NCI-H524 treated with DMSO at 0.1 percent for 48 hours (cell line): ENCODE measurements at places on chromosomes 12 and 14.

DNA sequence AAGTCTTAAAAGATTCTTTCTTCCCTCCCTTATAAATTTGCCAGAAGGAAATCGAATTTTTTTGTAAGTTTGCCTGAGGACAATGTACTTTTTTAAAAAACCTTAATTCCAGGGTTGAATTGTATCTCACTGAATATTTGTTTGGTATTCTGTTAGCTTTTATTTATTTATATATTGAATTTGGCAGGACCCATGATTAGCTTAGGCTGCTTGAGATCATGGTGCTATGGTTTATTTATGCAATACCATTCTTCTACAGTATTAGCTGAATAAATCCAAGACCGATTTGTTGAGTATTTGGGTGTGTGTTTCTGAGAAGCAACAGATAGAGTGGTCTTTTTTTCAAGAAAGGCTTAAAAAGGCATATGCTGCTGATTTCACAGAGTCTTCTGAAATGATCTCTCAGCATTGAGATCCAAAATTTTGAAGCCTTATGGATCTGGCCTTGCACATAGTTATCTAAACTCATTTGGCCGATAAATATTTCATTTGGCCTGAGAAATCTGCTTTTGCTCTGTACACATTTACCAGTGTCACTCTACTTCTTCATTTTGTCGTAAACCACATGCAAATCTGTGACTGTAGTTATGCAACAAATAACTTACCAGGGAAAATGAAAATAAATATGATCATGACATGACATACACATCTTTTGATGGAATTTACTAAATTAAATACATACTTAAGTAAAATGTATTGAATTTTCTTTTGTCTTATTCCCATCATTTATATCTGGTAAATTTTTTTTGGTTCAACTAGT is 265.8 kb upstream of the FLRT2 start:
- no peak for DNase-seq

GRCh38 chr14:87133073-87133801 is 859.7 kb downstream of the GALC start:
- DNase-seq, result no peak

GRCh38 chr14:90858511-90858910 is 42.3 kb upstream of the TTC7B start:
- no peak for DNase-seq

DNA sequence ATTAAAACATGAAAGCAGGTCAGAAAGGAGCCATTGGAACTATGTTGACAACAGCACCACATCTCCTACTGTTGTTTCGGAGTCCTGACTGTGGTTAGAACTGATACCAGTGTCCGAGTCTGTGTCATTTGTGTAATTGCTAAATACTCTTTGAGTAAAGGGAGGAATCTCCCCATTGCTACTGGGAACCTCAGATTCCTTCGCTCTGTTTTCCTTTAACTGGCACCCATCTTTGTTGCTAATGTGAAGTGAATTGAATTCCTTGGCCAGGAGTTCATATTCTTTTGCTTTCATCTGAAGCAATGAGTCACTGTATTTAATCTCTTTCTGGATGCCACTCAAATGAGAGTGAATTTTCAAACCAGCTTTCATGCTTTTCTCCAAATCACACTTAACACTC is 31.5 kb downstream of the RASSF9 start:
- no peak for DNase-seq

- no peak for DNase-seq
These were observed 22.9 kb upstream of the BCDIN3D start for GRCh38 chr12:49865782-49866135.

GRCh38 chr14:58963873-58964597 is 224.4 kb upstream of the DAAM1 start:
- DNase-seq, result no peak

DNA sequence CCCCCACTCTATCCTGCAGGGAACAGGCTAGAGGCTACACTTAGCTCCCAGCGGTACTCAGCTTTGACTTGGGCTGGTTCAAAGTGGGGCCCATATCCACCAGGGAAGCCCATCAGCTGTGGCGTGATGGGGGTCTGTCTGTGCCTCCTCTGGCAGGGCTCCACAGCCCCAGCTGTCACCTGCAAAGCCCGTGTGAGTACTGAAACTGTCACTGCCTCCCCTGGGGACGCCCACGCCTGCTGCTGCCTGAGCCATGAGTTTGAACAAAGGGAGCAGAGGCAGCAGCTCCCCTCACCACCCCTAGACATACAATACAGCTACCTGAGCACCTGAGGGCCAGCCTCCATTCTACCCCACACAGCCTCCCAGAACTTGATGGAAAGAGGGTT is 5.0 kb downstream of the REM2 start:
- DNase-seq, result peak; percentile 88

DNA sequence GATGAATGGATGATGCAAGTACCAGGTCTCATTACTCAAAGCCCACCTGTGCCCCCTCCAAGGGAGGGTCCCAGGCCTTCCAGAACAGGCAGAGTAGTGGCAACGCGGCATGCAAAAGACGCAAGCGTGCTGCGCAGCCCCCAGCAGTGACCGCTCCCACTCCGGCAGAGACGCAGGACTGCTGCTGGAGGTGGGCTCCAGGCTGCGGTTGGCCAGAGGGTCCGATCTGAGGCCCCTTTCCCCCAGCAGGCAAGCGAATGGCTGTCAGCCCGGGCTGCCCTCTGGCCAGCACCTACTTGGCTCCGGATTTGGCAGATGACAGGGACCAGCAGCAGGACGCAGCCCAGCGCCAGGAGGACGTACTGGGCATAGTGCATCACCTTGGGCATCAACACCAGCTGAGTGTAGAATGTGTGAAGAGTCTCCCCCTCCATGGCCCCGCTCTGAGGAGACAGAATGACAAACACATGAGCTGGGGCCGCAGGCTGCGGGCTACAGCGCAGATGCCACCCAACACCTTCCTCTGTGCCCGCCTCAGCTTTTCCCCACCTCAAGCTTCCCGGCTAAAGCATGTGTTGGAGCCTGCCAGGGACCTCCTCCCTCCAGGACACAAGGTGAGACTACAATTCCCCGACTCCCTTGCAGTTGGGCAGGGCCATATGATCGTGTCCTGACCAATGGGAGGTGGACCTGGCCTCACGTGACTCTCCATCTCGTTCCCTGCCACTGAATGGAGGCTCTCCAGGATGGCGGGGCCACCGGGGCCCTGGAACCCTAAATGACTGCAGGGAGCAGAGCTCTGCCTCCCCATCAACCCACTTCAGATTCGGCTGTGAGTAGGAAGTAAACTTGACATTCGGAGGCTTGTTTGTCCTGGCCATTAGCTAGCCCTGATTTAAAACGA is 77.4 kb downstream of the SCARB1 start:
- DNase-seq, result no peak

DNA sequence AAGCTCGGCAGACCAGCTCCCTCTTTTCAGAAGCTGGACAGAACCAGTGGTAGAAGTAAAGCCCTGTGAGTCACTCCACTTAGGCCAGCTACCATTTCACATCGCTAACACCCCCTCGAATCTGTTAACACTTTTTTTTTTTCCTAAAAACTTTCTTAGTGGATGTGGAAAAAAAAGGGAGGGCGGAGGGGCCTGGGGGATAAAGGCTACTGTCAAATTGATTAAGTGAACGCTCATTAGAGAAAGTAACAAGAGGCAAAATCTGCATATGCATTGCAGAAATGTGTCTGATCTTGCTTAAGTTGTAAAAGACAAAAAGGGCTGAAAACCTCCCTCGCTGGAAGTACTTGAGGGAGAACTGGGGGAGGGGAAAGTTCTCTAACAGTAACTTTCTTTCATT is 86.6 kb upstream of the OTX2 start:
- DNase-seq, result no peak

GRCh38 chr14:96756745-96757144 is 40.4 kb upstream of the VRK1 start:
- no peak for DNase-seq

GRCh38 chr12:102043928-102044327 is 17.9 kb downstream of the WASHC3 start:
- DNase-seq, result no peak

DNA sequence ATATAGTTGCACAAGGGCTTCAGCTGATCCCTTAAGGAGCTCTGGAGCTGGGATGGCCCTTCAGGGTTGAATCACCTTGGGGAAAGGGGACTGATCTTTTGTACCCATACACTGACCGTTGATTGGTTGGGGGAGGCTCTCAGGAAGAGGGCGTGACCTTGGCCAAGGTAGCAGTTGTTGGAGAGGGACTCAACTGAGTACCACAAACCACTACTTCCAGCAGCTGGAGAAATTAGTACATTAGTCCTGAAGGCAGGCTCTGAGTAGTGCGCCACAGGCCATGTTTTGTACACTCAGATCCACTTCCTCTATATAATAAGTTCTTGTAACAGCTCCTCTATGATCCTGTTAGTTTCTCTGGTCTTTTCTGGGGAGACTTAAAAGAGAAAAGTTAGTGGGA is 317.6 kb downstream of the CCDC91 start:
- DNase-seq, result no peak

DNA sequence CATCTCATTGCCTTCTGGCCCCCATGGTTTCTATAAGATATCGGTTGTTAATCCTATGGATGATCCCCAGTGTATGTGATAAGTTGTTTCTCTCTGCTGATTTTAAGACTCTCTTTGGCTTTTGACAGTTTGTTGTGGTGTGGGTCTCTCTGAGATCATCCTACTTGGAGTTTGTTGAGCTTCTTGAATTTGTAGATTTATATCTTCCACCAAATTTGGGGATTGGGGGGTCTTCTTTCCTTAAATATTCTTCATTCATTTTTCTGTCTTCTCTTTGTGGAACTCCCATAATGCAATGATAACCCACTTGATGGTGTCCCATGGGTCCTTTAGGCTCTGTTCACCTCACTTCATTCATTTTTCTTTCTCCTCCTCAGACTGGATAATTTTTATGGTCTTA is 20.0 kb upstream of the BBS10 start:
- no peak for DNase-seq

DNA sequence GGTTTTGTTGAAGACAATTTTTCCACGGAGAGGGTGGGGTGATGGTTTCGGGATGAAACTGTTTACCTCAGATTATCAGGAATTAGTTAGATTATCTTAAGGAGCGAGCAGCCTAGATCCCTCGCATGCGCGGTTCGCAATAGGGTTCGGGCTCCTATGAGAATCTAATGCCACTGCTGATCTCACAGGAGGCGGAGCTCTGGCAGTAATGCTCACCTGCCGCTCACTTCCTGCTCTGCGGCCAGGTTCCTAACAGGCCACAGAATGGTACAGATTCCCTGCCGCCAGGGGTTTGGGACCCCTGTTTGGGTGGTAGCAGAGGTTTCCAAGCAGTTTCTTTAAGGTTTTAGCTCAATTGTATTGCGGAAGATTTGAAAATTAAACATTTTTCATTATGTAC is 439.8 kb upstream of the OR4E1 start:
- DNase-seq, result no peak

GRCh38 chr14:90733139-90733808 is 83.0 kb downstream of the TTC7B start:
- DNase-seq, result no peak

GRCh38 chr14:81066672-81067071 is 111.3 kb downstream of the TSHR start:
- peak; percentile 98 for DNase-seq

- DNase-seq, result no peak
These were observed 318.2 kb downstream of the NUAK1 start for GRCh38 chr12:105820429-105821125.

DNA sequence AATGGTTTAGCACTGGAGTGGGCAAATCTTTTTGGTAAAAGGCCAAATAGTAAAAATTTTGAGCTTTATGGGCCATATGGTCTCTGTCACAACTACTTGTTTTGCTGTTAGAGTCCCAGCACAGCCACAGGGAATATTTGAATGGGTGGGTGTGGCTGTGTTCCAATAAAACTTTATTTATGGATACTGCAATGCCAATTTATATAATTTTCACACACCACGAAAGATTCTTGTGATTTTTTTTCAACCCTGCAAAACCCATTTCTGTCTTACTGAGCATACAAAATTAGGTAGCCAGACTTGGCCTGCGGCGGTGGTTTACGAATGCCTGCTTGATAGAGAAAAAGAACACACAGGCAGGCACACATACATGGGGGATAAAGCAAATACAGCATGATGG is 28.3 kb downstream of the TMEM120B start:
- no peak for DNase-seq

DNA sequence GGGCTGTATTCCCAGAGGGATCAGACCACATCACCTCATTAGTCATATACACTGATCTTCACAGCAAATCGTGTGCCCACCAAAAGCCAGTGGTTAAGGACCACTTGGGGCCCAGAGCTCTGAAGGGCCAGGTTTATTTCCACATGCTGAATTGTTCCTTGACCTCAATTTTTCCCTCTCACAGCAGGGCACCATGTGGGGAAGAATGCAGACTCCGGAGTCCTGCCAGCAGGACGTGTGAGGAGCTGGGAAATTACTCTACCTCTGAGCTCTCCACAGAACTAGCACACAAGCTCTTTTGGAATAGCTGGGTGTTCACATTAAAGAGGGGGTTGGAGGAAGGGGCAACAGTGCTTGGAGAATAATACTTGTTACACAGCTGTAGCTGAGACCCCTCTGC is 57.6 kb upstream of the SEL1L start:
- no peak for DNase-seq

- no peak for DNase-seq
These were observed 4.6 kb upstream of the SYCP3 start for GRCh38 chr12:101743724-101744472.

GRCh38 chr12:63846238-63846967 is 1.9 kb downstream of the SRGAP1 start:
- no peak for DNase-seq

GRCh38 chr12:52448228-52448627 is 3.7 kb downstream of the KRT6B start:
- no peak for DNase-seq

DNA sequence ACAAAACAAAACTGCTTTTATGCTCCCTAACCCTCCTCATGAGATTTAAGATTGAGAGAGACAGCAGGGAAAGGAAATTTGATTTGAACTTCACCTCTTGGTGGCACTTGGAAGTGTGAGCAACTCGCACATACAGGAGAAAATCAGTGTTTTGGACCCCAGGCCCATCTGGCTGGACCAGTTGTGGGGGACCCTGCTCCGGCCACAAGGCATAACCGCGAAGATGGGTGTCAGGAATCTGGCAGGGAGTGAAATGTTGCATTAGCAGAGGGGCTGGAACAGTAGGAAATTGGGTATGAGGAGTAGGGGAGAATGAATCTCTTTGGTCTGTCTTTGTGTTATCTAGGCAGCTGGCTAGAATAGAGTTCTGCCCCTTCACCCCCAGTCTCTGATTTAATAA is 1.2 kb downstream of the CIROP start:
- no peak for DNase-seq

DNA sequence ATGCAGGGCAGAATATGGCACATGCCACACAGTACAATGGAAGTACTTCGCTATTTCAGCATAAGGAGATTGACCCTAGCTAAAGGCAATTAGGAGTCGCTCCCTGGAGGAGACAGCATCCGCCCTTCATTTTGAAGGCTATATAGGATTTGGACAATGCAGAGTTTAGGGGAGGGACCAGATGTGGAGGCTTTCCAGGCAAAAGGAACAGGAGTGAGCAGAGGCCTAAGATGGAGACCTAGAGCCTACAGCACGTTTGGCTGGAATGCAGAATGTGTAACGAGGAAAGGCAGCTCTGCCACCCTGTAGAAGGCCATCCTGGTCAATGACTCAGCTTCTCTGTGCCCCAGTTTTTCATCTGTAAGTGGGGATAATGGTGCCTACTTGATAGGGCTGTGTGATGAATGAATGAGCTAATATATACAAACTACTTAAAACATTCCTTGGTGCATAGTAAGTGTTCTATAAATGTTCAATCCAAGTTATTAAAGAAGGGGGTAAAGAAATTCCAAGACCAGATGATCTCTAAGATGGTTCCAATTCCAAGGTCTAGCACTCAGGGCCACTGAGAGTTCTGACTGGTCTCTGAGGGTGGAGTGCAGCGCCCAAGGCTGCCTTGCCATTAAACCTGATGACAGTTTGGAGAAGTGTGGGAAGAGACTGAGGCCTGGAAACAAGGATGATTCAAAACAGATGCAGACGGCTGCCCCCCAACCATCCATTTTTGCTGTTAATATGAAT is 54.3 kb upstream of the FRMD6 start:
- DNase-seq, result no peak
